ENCODE measurements at places on chromosomes 2 and 18.

DNA sequence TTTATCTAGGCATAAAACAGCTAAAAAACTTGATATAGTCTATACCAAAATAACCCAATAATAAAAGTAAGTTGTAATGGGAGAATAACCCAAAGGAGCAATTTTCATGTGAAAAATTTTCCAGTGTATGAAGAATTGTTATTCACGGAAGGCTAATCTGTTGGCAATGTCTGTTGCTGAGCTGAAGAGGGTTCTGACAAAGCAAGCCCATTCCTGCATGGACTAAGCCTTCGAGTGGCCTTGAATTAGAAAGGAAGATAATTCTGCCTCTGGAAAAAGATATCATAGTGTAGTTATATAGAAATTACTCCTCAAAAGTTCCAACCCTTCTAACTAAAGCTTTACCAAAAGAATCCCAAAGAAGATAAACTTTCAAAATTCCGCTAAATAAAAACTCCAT, 101.5 kb downstream of the MAP2 start:
- no peak for DNase-seq

DNA sequence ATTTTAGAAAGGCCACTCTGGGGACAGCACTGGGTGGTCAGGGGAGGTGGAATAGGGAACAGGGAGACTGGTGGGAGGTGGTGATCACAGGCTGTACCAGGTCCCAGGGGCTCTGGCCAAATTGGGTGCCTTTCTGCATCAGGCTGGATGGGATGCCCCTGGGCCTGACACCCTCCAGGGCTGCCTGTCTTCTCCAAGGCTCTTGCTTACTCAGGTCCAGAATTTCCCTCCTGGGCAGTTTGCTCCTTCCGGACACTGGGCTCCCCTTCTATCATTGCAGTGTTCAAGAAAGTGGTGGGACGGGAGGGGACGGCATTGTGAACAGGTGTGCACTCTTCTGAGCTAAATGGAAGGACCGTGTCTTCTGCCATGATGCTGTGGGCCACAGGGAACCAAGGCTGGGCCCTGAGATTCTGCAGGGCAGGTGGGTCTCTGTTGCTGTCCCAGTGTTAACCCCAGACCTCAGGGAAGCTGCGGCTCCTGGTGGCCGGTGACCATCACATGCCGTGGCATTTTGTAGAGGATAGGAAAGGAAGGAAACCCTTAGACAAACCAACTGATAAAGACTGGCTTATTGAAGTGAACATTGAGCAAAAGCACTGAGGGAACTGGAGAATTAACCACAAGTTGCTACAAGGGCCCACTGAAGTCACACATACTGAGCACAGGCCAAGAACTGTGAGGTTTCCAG, 93.7 kb upstream of the HS6ST1 start:
- DNase-seq: no peak

DNA sequence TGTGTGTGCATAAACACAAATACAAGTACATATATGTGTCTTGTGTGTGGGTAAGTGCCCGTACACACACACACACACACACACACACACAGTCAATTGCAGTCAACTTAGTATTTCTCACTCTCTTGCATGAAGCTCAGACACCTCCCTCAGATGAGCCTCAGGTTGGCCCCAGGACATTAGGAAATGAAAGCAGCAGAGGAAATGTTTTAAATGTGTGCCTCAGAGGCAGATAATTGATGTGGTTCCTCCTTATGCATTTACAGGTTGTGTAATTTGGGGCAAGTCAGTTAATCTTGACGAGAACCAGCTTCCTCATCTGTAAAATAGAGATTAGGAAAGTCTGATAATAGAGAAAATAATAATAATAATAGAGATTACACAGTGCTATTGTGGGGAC, 814.0 kb upstream of the ID2 start:
- DNase-seq: no peak

GRCh38 chr2:189466656-189467055, 25.4 kb downstream of the WDR75 start:
- no peak for DNase-seq

- DNase-seq: no peak
Observed at GRCh38 chr2:31337860-31338259, 76.7 kb downstream of the XDH start.

GRCh38 chr2:144663207-144663606, 143.3 kb upstream of the ZEB2 start:
- no peak for DNase-seq

- DNase-seq: no peak
Observed at GRCh38 chr2:6917761-6918421, 679 bp downstream of the RNF144A start.

GRCh38 chr2:37854676-37855282, 70.3 kb upstream of the RMDN2 start:
- no peak for DNase-seq

- no peak for DNase-seq
Observed at GRCh38 chr18:31776093-31776492, 15.4 kb upstream of the SLC25A52 start.
